ENCODE measurements at places on chromosomes 2 and 18.

DNA sequence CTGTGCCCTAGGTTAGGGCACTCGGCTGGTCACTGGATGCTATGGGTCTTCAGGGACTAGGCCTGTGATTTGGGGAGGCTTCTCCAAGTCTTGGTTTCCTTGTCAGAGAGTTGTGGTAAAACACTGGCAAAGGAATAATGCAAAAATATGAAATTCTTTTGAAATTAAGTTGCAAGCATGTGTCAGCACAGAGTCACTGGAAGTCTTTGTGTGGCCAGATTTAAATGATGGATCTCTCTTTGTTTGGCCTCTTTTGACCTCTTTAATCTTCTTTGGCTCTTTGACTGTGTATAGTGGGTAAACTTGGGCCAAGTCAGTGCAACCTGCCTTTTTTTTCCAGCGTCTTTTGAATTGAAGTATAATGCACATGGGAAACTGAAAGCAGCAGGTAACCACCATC, 12.1 kb downstream of the HK2 start:
- DNase-seq: no peak

GRCh38 chr2:48530033-48530811, at the start of gene STON1:
Gene STON1, plus strand, starts transcription at chr2:48530154. Its CDS starts 50,480 bp downstream, at chr2:48580634.
- peak; percentile 81 for DNase-seq

DNA sequence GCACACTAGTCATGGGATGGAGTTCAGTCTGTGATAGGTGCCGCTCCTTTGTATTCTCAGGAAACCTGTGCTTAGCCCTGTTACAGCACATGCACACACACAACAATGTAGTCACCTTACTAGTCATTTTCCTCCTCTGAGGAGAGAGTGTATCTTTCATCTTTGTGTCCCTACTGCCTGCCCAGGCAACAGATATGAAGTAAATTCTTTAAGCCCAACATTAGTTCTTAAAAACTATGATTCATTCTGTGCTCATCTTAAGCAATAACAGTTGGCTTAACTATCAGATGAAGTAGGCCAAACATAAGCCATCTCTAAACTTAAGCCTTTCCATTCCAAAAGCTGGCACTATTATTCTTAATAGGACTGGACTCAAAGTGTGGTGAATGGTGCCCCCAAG, 186.5 kb downstream of the LNPK start:
- DNase-seq: no peak

DNA sequence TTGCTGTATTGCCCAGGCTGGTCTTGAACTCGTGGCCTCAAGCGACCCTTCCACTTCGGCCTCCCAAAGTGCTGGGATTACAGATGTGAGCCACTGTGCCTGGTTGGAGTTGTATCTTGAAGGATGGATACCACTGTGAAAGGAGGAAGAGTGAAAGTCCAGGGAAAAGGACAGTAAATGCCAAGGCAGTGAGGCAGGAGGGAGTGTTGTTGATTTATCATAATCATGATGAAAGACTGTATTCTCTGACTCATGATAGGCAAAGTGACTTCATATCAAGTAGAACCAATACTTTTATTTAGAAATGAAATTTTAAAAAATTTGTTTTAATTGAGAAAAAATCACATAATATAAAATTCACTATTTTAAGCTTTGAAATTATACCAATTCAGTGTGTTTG, 162.3 kb downstream of the ARHGAP28 start:
- no peak for DNase-seq

- no peak for DNase-seq
Observed at GRCh38 chr2:142136571-142136970, 5.8 kb upstream of the LRP1B start.

DNA sequence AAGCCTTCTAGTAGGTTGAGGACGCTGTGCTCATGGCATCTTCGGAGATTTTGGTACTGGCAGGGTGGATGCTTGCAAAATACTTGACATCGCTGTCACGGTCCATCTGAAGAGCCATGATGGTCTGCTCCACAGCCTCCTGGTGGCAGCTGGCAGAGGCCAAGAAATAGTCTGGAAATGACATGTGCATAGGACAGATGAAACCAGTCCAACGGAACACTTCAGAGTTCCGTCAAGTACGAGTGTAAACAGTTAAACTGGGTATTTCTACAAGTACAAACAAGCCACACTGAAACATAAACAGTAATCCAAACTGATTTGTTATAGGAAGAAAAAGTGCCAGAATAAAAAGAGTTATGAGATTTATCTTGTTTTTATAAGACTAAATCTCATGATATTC, 66.6 kb downstream of the PPP4R1 start:
- DNase-seq: no peak

DNA sequence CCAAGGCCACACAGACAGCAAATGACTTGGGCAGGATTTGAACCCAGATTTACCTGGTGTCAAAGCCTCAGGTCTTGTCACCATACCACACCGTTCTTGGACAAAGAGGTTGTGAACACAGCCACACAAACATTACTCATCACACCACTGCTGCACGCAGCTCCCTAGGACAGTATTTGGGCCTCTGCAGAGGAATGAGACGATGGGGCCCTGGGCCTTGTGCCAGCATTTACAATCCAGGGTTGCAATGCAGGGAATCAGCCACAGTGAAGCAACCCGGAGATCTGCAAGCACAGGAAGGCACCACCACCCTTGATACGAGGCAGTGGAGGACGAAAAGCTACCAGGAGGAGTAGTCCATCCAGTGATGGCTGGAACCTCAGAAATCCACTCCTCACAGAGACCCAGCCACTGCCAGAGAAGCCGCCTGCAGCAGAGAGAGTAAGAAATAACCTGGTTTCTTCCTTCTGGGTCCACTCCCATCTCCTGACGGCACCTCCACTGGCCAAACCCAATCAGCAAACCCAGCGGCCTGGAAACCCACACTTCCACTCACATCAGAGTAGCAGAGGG, 3.7 kb upstream of the MTCL1 start:
- no peak for DNase-seq

GRCh38 chr18:8607776-8608742, 1.2 kb upstream of the RAB12 start:
- no peak for DNase-seq

DNA sequence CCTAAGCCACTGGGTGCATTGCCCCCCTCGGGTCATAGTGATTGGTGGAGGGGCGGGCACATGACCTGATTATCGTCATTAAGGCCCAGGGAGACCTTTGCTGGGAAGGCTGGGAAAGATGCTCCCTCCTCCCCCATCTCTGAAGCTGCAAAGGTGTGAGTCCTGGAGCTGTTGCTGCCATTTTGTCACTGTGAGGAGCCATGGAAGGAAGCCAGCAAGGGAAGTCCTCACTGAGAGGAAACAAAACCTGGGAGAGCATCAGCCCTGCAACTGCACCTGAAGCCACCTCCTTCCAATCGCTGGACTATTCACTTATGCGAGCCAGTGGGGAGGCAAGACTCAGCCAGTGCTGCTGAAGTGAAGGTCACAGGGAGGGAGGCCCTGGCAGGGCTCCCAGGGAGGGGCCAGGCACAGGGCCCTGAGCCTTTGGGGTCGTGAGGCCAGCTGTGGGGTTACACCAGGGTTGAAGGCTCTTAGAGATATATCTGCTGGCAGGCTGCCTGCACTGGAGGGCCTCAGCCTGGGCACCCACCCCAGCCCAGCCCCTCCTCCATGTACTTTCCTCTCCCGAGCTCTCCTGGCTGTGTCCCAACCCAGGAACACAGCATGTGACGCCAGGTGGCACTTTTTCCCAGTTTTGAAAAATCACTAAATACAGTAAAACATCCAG, 10.7 kb upstream of the FAHD2A start:
- DNase-seq: no peak
